Stimulated activated CD8-positive, alpha-beta memory T cell treated with anti-CD3 and anti-CD28 coated beads, Interleukin-15, amount 100 ng/mL, for 4 hours (primary cell): ENCODE measurements at places on chromosomes 7 and 10.

- no peak for DNase-seq
Measured at GRCh38 chr7:69129524-69129923, 468.8 kb upstream of the AUTS2 start.

GRCh38 chr7:4667776-4668509, 14.2 kb upstream of the FOXK1 start:
- no peak for DNase-seq

DNA sequence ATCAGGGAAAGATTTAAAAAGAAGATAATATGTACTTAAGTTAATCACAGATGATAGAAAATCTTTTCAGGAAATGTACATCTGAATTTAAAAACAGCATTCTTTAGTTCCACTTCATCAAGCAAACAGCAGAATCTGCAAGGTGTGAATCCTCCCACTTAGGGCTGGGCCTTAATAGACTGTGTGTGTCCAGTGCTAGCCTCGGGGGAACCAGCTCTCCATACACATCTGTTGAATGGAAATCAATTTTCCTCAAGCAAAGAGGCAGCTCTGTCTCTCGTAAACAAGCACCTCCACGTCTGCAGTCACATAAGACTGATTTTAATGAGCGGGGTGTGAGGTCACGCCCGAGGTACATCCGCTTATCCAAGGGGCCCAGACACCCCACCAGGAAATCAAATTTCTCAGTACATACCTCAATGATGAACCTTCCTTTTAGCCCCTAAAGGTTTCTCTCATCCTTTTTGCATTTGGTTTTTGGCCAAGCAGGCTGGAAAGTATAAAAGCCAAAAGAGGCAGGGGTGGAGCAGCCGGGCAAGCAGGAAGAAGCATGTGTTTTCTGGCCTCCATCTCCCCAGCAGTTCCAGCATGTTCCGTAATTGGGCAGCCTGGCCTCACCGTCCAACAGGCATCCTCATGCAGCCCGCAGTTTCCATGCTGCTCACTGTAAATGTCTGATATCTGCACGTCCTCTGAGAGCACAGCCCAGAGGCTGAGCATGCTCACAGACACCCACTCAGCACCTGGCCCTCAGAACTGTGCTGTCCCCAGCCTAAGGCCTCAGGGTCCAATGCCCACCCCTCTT, 131.3 kb downstream of the GLI3 start:
- DNase-seq = no peak

DNA sequence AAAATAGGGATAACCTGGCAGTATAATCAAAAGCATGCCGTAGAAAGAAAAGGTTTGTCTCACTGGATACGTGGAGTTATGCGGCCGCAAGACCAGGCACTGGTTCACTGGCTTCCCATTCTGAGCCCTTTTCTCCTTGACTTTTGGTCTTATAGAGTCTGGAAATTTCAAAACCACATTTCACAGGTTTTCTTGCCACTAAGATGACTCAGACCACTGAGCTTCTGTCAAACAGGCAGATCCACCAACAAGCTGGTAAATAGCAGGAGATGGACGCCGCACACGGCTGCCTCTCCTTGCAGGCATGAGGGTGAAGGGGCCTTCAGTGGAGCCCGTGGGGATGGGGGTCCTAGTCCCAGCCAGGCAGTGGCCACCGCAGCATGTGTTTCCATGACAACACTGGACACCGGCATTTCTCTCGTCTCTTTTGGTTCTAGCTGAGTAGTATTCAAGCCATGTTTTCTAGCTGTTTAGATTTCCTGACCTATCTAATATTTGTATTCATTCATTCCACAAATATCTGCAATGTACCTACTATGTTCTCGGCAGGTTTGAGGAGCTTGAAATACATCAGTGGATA, 55.5 kb downstream of the KLF6 start:
- DNase-seq = no peak

DNA sequence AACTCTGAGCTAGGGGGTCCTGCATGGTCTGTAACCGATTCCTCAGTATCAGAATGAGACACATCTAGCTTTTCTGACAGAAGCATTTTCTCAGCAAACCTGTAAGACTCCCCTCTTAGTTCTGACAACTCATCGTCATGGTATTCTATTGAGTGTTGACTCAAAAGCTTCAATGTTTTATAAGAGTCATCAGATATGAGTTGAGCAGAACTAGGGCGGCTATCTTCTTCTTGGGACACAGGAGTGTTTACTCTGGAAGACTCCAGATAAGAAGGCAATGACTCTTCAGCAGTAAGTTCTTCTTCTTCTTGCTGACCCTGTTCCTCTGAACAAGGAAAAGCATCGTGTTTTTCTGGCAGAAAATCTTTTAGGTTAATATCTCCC, 167.0 kb upstream of the CCDC6 start:
- no peak for DNase-seq

DNA sequence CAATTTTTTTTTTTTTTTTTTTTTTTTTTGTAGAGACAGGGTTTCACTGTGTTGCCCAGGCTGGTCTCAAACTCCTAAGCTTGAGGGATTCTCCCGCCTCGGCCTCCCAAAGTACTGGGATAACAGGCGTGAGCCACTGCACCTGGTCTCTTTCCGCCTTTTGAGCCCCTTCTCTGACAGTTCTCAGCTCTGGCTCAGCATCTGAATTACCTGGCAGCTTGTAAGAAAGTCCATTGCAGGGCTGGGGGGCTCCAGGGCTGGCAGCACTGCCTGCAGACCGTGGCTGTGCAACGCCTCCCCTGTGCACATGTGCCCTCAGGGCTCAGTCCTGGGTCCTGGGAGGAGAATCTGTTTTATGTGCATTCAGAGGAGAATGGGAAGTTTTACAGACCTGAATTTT, 37.6 kb downstream of the VWA2 start:
- DNase-seq = no peak

GRCh38 chr10:110389255-110389654, 84.5 kb upstream of the SMNDC1 start:
- no peak for DNase-seq

DNA sequence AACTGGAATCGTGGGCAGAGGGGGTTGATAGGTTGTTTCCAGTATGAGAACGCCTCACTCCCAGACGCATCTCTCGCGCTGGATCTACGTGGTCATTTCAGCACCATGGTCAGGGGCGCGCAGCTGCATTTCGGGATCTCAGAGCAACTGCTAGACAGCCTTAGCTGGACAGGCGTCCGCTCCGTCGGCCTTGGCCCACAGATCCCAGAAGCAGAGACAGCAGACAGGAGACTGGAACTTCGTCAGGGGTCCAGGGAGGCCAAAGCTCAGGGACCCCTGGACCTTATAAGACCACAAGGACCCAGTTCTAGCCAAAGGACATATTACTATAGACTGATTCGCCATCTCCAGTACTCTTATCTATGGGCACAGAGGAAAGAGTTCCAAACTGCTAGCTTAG, 5.3 kb downstream of the NEUROG3 start:
- DNase-seq = no peak
